ENCODE measurements at places on chromosomes 4 and X. TPM values are rescaled to one million over a fixed set of nuclear protein-coding genes. Genes with fewer than 3 reads are reported as not detected.

GRCh38 chrX:45722471-45722870 is 521.8 kb upstream of the DIPK2B start:
- no peak for DNase-seq

The SLIT2 gene
- 13.4 TPM for total RNA-seq

DNA sequence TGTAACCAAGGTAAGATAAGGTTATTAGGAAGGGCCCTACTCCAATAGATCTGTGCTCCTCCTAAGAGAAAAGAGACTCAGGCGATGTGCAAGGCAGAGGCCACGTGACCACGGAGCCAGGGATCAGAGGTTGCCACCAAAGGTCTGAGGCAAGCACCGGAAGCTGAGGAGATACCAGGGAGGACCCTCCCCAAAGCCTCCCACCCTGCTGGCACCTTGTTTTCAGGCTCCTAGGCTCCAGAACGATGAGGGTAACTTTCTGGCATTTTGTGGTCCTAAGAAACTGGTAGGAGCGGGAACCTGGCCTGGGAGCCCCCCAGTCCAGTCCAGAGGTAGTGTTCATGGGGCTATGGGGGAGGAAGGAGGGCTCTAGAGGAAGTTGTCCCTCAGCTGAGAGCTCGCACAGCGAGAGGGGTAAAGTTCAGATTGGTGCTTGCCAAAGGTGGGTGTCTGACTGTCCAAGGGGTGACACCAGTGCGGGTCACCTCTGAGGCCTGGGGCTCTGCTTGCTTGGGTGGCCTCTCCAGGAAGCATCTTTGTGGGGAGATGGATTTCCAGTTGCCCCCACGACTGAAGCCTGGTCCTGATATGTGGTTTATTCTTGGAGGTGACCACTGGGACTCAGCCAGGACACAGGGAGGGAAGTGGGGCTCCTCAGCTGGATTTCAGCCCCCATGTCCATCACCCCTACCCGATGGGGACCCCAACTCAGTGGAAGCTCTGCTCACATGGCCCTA is 7.5 kb upstream of the LETM1 start:
- no peak for DNase-seq

The SOX3 gene
- not detected for total RNA-seq

DNA sequence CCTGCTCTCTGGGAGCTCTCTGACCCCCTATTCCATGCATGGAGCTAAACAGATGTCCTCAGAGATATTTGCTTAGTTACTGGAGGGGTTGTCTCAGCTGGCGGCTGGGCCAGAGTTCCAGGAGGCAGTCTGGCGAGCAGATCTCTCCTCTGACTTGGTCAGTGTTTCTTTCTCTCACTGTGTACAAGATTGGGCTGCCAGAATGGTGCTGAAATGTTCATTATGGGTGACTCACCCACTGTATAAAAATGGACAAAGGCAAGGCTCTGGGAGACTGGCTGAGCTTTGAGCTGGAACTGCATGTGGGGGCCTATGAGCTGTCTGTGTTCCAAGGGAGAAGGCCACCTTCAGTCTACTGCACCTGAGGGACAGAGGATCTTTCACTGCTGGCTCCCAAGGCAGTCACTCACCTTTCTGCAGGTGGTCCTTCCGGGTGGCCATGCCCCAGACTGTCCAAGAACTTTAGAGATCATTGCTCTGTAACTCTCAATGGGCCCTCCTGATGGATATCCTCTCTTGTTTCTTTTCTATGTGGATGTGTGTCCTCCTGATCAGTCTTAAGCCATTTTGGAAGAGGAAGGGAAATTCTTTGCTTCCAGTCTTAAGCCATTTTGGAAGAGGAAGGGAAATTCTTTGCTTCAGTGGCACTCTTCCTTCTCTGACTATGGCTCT is 88.2 kb downstream of the CFAP299 start:
- DNase-seq: no peak

DNA sequence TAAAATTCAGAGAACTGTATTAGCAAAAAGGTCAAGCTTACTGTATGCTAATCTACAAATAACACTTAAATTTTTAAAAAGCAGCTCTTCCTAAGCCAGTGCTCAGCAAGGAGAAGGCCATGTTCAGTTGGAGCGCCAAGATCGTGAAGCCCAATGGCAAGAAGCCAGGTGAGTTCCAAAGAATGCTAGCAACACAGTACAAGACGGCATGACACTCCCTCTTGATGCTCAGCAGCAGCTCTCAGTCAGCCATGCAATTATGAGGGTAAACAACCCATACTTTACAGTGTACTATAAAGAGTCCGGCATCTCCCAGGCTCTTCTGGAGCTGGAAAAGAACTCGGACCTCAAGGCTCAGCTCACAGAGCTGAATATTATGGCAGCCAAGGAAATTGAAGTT is 34.9 kb downstream of the STX18 start:
- no peak for DNase-seq

GRCh38 chrX:68938244-68939004 is 109.6 kb downstream of the EFNB1 start:
- no peak for DNase-seq

DNA sequence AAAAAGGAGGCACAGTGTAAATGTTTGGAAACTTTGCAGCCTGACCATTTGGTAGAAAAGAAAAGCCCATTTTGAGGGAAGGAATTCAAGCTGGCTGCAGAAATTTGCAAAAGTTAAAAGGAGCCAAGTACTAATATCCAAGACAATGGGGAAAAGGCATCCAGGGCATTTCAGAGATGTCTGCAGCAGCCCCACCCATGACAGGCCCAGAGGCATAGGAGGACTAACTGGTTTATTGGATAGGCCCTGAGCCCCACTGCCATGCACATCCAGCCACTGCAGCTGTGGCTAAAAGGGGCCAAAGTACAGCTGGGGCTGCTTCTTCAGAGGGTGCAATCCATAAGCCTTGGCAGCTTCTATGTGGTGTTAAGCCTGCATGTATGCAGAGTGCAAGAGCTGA is 104.9 kb downstream of the HS3ST1 start:
- DNase-seq: no peak

GRCh38 chr4:145176641-145177432 is 3.6 kb downstream of the OTUD4 start:
- no peak for DNase-seq

GRCh38 chr4:133498149-133498548 is 349.1 kb downstream of the PCDH10 start:
- DNase-seq: no peak

The ATP2B3 gene
- total RNA-seq: not detected

GRCh38 chr4:145937971-145938611 is 532 bp downstream of the ZNF827 start:
- DNase-seq: no peak

The SH2D1A gene
- 2.0 TPM for total RNA-seq

DNA sequence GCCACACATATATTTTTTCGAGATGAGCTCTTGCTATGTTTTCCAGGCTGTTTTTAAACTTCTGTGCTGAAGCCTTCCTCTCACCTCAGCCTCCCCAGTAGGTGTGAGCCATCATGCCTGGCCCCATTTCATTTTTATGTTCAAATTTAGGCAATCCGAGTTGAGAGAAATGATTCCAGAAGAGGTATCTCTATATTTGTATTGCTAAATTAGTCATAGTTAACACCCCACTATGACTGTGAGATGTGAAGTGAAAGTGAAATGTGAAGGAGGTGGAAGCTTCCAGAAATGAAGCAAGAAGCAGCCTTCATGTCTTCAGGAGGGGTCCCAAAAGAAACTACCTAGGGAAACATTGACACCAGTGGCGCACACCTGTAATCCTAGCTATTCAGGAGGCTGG is 17.7 kb downstream of the APELA start:
- DNase-seq: no peak

DNA sequence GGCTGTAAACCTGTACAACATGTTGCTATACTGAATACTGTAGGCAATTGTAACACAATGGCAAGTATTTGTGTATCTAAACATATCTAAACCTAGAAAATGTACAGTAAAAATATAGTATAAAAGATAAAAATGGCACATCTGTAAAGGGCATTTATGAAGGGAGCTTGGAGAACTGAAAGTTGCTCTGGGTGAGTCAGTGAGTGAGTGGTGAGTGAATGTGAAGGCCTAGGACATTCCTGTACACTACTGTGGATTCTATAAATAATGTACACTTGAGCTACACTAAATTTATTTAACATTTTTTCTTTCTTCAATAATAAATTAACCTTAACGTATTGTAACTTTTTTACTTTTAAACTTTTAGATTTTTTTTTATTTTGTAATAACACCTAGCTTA is 5.0 kb upstream of the SHROOM4 start:
- DNase-seq: no peak

The TMEM144 gene
- total RNA-seq: 7.6 TPM

- no peak for DNase-seq
Measured at GRCh38 chr4:86302251-86302650, 57.6 kb downstream of the MAPK10 start.

GRCh38 chr4:111450867-111451266 is 694.4 kb upstream of the FAM241A start:
- no peak for DNase-seq

- no peak for DNase-seq
Measured at GRCh38 chr4:17013382-17014006, 115.0 kb upstream of the LDB2 start.

The MAGEA8 gene
- not detected for total RNA-seq

All from omental fat pad (tissue), 4 donors.